ENCODE measurements at places on chromosomes 11 and 22. TPM values are rescaled to one million over a fixed set of nuclear protein-coding genes. Genes with fewer than 3 reads are reported as not detected.
A peak's percentile ranks its signal among the peaks of the same experiment; 100 is the strongest.

- no peak overlapping the region for H3K4me3 ChIP-seq
- H3K4me1 ChIP-seq: no peaks in the 10 kb centered on the region
- no peak overlapping the region for H3K27ac ChIP-seq
- no peaks in the 10 kb centered on the region for H3K36me3 ChIP-seq
- peak; percentile 8 for DNase-seq
Measured at GRCh38 chr22:48494968-48495750, 1332.5 kb downstream of the BRD1 start.

DNA sequence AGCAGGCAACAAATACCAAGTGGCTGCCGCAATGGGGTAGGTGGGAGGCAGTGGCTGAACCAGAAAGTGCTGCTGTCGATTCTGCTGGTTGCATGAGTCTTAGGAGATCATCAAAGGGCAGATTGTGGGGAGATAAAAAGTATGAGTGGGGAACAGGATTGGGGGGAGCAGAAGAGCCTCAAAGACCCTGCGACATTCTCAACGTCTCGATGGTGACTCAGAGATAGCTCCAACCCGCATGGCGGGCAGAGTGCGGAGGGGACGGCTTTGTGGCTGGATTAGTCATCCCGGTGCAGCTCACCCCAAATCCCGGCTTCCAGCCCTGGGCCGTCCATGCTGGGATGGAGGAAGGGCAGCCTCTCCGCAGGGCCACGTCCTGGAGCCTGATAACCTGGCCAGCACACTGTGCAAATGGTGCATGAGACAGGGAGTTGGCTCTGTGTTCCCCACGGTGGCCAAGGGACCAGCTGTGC lies 11.6 kb upstream of the RTN4R start:
- no peak overlapping the region for H3K4me3 ChIP-seq
- no peaks in the 10 kb centered on the region for H3K36me3 ChIP-seq
- H3K27me3 ChIP-seq: no peaks in the 10 kb centered on the region

- no peaks in the 10 kb centered on the region for H3K36me3 ChIP-seq
- no peak overlapping the region for H3K27ac ChIP-seq
- peaks cover 78% of the 10 kb centered on the region for H3K27me3 ChIP-seq
- H3K4me1 ChIP-seq: no peaks in the 10 kb centered on the region
- no peak for DNase-seq
- H3K4me3 ChIP-seq: no peak overlapping the region
Measured at GRCh38 chr22:32218470-32218869, 13.6 kb upstream of the RFPL2 start.

- H3K4me3 ChIP-seq: no peak overlapping the region
- H3K27ac ChIP-seq: no peak overlapping the region
- H3K27me3 ChIP-seq: no peaks in the 10 kb centered on the region
- H3K36me3 ChIP-seq: no peaks in the 10 kb centered on the region
- no peak for DNase-seq
- H3K4me1 ChIP-seq: no peaks in the 10 kb centered on the region
Measured at GRCh38 chr11:107769189-107769588, 57.3 kb upstream of the SLN start.

GRCh38 chr11:32172848-32173834 lies 82.3 kb downstream of the RCN1 start:
- DNase-seq: no peak
- no peaks in the 10 kb centered on the region for H3K27me3 ChIP-seq
- no peaks in the 10 kb centered on the region for H3K4me1 ChIP-seq
- no peak overlapping the region for H3K27ac ChIP-seq
- no peak overlapping the region for H3K4me3 ChIP-seq
- no peaks in the 10 kb centered on the region for H3K36me3 ChIP-seq

- H3K4me1 ChIP-seq: no peaks in the 10 kb centered on the region
- H3K27me3 ChIP-seq: no peaks in the 10 kb centered on the region
- no peak overlapping the region for H3K27ac ChIP-seq
- DNase-seq: no peak
- no peak overlapping the region for H3K4me3 ChIP-seq
Measured at GRCh38 chr11:65672180-65672860, 9.6 kb upstream of the RELA start.

- H3K4me1 ChIP-seq: no peaks in the 10 kb centered on the region
- H3K27ac ChIP-seq: no peak overlapping the region
- no peak for DNase-seq
- H3K27me3 ChIP-seq: no peaks in the 10 kb centered on the region
- H3K36me3 ChIP-seq: no peaks in the 10 kb centered on the region
Measured at GRCh38 chr11:80327956-80328614, 887.3 kb upstream of the TENM4 start.

GRCh38 chr22:20523086-20523983 lies 15.9 kb downstream of the MED15 start:
- H3K27me3 ChIP-seq: no peaks in the 10 kb centered on the region
- no peak for DNase-seq
- H3K4me3 ChIP-seq: no peak overlapping the region
- H3K36me3 ChIP-seq: no peaks in the 10 kb centered on the region
- H3K4me1 ChIP-seq: peaks cover 12% of the 10 kb centered on the region

DNA sequence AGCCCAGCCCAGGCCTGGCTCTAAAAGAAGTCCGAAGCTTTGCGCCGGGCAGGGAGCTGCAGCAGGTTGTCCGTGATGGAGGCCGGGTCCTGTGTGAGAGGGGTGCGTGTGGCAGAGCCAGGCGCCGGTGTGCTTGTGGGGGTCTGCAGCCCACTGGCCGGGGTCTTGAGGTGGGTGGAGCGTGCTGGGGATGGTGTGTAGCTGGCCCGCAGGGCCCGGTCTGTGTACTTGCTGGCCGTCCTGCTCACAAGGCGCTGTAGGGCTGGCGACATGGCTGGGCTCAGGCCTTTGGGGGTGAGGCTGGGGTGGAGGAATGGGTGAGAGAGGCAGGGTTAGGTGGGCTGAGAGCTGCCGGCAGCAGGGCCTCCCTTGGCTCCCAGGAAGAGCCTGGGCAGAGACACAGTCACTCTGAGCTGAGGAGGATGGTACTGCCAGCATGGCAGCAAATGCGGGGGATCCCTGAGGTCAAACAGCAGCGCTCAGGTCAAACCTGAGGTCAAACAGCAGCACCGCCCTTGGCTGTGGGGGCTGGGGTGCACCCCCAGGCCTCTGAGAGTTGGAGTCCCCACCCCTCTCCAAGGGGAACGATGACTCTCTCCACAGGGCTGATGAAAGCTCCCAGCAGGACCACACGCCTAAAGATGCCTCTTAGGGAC lies 3.2 kb downstream of the TSSK2 start:
- H3K27ac ChIP-seq: no peak overlapping the region
- H3K36me3 ChIP-seq: no peaks in the 10 kb centered on the region
- no peak for DNase-seq
- no peaks in the 10 kb centered on the region for H3K4me1 ChIP-seq

The KRTAP5-2 gene
- not detected for total RNA-seq

The LAYN gene
- 19.9 TPM for total RNA-seq

The ZMAT5 gene
- 14.2 TPM for total RNA-seq

The OR5B21 gene
- total RNA-seq: not detected

The KCNJ4 gene
- total RNA-seq: 0.22 TPM

The PPP6R2 gene
- total RNA-seq: 51.2 TPM

The CDC42EP1 gene
- 94.0 TPM for total RNA-seq

The KCNE3 gene
- 0.28 TPM for total RNA-seq

The OR5AS1 gene
- total RNA-seq: not detected

Data from PC-9 (cell line).